ENCODE measurements at places on chromosomes 3 and 15. TPM values are rescaled to one million over a fixed set of nuclear protein-coding genes. Genes with fewer than 3 reads are reported as not detected.

- no peaks in the 10 kb centered on the region for H3K36me3 ChIP-seq
- H3K27ac ChIP-seq: no peak overlapping the region
- no peak for DNase-seq
- no peaks in the 10 kb centered on the region for H3K4me1 ChIP-seq
Measured at GRCh38 chr3:27985369-27986035, 255.9 kb upstream of the CMC1 start.

- H3K27me3 ChIP-seq: no peaks in the 10 kb centered on the region
- no peaks in the 10 kb centered on the region for H3K36me3 ChIP-seq
- no peak overlapping the region for H3K27ac ChIP-seq
- no peak for DNase-seq
- H3K4me1 ChIP-seq: peaks cover 93% of the 10 kb centered on the region
Measured at GRCh38 chr3:5014391-5014790, 35.2 kb downstream of the BHLHE40 start.

- no peak overlapping the region for H3K4me3 ChIP-seq
- H3K4me1 ChIP-seq: peaks cover 10% of the 10 kb centered on the region
- DNase-seq: no peak
- no peak overlapping the region for H3K27ac ChIP-seq
Measured at GRCh38 chr3:27708250-27708649, 13.9 kb downstream of the EOMES start.

GRCh38 chr3:40923143-40923542 lies 276.2 kb upstream of the CTNNB1 start:
- peaks cover 6% of the 10 kb centered on the region for H3K27me3 ChIP-seq
- no peak overlapping the region for H3K27ac ChIP-seq
- DNase-seq: no peak
- no peaks in the 10 kb centered on the region for H3K4me1 ChIP-seq

GRCh38 chr3:159229116-159229680 lies 427.3 kb downstream of the MFSD1 start:
- DNase-seq: no peak
- no peak overlapping the region for H3K4me3 ChIP-seq
- H3K36me3 ChIP-seq: no peaks in the 10 kb centered on the region
- no peaks in the 10 kb centered on the region for H3K4me1 ChIP-seq
- no peaks in the 10 kb centered on the region for H3K27me3 ChIP-seq
- no peak overlapping the region for H3K27ac ChIP-seq

DNA sequence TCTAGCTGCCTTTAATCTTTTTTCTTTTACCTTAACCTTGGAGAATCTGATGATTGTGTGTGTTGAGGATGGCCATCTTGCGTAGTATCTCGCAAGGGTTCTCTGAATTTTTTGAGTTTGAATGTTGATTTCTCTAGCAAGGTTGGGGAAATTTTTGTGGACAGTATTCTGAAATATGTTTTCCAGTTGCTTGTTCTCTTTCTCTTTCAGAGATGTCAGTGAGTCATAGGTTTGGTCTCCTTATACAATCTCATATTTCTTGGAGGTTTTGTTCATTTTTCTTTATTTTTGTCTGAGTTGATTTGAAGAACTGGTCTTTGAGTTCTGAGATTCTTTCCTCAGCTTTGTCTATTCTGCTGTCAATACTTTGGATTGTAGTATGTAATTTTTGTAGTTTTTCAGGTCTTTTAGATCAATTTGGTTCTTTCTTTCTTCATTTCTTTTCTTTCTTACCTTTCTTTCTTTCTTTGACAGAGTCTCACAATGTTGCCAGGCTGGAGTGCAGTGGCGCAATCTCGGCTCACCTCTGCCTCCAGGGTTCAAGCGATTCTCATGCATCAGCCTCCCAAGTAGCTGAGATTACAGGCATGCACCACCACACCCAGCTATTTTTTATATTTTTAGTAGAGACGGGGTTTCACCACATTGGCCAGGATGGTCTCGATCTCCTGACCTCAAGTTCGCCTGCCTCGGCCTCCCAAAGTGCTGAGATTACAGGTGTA lies 366.4 kb upstream of the RASGRP1 start:
- no peaks in the 10 kb centered on the region for H3K4me1 ChIP-seq
- no peak overlapping the region for H3K4me3 ChIP-seq
- H3K27me3 ChIP-seq: no peaks in the 10 kb centered on the region

GRCh38 chr15:81239190-81239589 lies 42.5 kb downstream of the IL16 start:
- no peak overlapping the region for H3K27ac ChIP-seq
- no peak for DNase-seq
- no peaks in the 10 kb centered on the region for H3K36me3 ChIP-seq

- H3K4me1 ChIP-seq: peaks cover 27% of the 10 kb centered on the region
- H3K4me3 ChIP-seq: no peak overlapping the region
- no peak for DNase-seq
- no peaks in the 10 kb centered on the region for H3K27me3 ChIP-seq
Measured at GRCh38 chr15:64691896-64692565, 83.4 kb downstream of the RBPMS2 start.

DNA sequence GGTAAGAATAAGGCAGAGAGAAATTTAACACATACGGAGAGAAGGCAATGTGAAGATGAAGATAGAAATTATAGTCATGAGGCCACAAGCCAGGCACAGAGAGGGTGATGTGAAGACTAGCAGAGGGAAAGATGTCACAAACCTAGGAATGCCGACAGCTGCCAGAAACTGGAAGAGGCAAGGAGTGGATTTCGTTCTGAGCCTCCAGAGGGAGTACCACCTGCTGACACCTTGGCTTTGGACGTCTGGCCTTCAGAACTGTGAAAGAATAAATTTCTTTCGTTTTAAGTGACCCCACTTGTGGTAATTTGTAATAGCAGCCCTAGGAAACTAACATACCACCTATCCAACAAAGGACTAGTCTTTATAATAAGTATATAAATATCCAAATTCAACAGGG lies 5.0 kb upstream of the SGO1 start:
- H3K36me3 ChIP-seq: no peaks in the 10 kb centered on the region
- H3K27ac ChIP-seq: no peak overlapping the region
- no peak overlapping the region for H3K4me3 ChIP-seq
- H3K4me1 ChIP-seq: peaks cover 13% of the 10 kb centered on the region

GRCh38 chr3:49699281-49699979 lies 10.1 kb downstream of the RNF123 start:
- no peaks in the 10 kb centered on the region for H3K36me3 ChIP-seq
- H3K4me1 ChIP-seq: no peaks in the 10 kb centered on the region
- no peak for DNase-seq
- no peak overlapping the region for H3K4me3 ChIP-seq
- H3K27me3 ChIP-seq: no peaks in the 10 kb centered on the region

The GAP43 gene
- total RNA-seq: not detected

The GPR87 gene
- not detected for total RNA-seq

The C2CD4A gene
- not detected for total RNA-seq

The NR2E3 gene
- not detected for total RNA-seq

The KBTBD13 gene
- not detected for total RNA-seq

Data from B cell (primary cell).